DND-41 (cell line): ENCODE measurements at places on chromosomes 1 and 21.

DNA sequence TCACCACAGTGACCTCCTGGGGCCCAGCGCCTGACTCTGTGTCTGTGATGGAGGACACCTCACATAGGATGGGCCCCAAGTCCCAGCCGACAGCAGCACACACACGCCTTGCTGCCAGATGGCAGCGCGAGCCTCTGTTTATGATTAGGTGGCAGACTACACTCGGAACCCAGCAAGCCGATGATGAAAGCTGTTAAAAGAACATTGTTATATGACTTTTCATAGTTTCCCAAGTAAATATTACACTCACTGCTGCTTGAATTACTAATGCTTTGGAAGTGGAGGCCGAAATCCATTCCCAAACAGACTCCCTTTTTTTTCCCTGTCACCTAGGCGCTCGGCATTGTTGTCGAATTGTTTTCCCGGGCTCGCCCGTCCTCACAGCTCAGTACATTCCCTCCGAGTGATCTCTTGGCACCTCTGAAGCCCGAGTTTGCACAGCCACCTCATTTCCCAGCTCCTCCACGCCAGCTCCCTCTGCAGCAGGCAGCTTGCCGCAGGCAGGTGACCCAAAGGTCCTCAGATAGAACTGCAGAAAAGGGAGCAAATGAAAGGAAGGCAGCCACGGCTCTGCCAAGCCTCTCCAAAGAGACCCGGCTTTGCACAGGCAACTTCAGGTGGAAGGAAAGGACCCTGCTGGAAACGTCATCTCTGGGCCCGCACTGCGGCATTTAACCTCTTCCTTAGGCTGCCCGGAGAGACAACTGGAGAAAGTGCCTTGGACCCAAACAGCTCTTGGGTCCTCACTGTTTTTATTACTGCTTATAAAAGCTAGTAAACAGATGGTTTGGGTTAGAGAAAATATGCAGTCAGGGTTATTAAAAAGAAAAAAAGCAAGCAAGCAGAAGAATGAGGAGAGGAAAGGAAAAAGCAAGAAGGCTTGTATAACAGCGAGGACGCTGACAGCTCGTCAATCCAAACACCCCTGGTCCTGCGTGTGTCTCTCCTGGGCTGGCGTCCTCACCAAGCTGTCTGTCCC is 72.2 kb upstream of the SLC25A33 start:
- DNase-seq, result no peak

DNA sequence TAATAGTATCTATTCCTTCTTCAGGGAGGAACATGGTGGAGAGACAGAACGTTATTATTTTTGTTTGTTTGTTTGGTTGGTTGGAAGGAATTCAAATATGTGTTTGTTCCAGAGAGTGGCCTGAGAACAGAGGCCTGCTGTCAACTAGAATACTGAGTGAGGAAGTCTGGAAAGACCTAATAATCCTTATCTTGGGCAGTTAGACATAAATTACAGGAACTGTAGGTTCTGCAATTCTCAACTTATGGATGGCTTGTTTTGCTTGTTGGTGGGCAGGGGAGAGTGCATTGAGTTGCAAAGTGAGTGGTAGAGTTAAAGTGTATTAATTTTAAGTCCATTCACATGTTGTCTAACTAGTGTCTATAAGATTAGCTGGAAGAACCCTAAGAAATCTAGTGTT is 197.6 kb downstream of the BACH1 start:
- DNase-seq, result no peak

GRCh38 chr1:101122452-101123166 is 97.0 kb upstream of the DPH5 start:
- DNase-seq, result no peak

- no peak for DNase-seq
Measured at GRCh38 chr1:93989601-93990000, 80.4 kb upstream of the GCLM start.

DNA sequence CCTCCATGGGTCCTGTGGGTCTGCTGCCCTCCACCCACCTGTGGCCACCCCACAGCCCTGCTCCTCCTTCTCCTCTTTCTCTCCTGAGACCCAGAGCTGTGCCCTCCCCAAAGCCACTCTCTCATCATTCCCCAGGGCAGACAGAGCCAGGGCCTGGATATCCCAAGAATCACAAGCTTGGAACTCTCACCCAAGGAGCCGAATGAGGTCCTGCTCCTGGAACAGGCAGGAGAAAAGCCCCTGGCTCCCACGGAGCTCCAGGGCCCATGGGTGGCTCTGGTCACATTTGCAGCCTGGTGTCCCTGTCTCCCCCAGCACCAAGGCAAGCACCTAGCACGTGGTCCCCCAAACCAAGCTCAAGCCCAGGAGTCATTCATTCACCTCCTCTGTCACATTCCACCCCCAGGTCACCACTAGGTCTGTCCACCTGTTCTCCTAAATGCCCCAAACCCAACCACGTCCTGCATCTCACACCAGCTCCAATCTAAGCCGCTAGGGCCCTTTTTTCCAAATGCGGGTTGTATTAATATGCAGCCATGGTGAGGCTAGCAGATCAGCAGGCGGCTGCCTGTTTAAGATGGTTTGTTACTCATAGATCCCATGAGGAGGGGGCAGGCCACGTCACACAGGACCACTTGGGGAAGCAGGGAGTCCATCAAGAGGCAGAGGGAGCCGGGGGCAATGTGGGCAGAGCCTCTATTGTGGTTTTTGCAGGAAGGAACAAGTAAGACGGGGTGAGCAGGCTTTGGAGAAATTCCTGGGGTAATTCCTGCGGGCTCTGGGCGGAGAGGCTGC is 215.5 kb upstream of the VAMP3 start:
- no peak for DNase-seq

DNA sequence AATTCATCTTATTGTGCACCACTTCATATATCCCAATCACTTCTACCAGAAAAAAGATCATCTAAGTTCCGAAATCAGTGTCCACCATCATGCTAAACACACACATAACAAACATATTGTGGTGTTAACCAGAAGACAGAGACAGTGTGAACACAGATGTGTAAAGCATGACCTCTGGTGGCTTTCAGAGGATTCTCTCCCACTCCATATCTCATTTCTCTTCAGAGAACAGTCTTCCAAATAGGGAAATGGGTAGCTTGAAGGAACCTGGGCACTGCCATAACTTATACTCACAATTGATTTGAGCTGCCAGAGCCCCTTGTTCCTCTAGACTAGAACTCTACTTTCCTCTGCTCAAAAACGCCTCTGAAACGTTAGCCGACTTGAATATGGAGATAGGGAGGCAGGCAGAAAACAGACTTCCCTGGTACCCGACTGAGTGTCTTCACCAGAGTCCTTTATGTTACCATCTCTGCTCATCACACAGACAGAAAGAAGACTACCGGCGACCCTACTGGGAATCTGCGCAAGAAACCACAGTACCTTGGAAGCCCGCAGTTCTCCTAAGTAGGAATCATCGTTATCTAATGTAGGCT is 1.8 kb upstream of the ELAPOR1 start:
- DNase-seq, result no peak

- DNase-seq, result no peak
Measured at GRCh38 chr1:30955448-30956015, 47.0 kb upstream of the SDC3 start.

GRCh38 chr1:156675210-156676113 is 1.7 kb downstream of the NES start:
- no peak for DNase-seq

GRCh38 chr1:109891930-109892329 is 18.7 kb upstream of the CSF1 start:
- peak; percentile 69 for DNase-seq

DNA sequence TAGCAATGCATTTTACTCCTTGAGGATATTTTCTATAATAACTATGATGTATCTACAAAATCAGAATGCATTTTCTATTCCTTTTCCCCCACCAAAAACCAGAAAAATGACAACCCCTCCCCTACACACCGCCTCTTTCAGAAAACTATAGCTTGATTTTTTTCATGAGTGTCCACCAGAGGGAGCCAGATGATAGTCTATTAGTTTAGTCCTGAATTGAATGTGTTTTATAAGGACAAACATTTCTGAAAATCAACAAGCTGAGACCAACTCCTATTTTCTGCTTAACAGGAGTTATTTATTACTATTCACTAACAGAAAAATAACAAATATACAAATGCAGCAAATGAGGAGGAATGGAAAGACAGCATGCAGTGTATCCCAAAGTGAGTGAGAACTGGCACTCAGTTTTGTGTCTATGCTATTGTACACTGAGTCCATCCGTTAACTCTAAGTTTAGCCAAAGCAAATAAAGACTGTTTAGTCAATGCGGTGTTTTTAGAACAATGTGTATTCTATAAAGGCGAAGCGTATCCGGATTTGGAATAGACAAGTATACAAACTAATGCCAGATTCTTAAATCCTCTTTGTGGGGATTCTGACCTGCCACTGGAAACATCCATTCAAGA is 182.6 kb downstream of the VAV3 start:
- peak; percentile 45 for DNase-seq

DNA sequence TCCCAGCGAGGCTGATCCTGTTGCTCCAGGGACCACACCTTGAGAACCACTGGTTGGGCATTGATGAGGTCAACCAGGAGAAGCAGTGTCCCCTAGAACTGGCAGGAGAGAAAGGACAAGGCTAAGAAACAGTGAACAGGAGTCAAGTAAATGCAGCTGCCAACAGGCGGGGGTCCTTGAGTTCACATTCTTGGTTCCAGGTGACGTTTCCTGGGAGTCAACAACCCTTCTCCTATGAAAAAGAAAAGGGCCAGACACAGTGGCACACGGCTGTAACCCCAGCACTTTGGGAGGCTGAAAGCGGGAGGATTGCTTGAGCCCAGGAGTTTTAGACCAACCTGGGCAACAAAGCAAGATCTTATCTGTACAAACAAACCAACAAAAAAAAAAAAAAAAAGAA is 98.3 kb downstream of the KAZN start:
- DNase-seq, result no peak

DNA sequence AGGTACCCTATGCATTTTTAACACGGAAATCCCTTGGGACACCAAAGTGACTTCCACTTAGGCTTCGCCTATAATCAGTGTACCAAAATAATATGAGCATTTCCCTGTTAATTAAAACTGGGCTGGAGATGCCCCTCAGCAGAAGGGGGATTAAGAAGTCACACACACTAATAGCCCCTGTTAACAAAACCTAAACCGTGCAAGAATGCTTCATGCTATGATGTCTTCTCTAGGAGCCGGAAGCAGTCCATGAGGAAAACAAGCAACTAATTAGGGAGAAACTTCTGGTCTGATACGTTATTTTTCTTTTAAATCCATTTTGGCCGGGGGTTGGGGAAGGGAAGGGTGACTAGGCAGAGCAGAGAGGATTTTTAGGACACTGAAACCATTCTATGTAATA is 123.4 kb downstream of the ESRRG start:
- no peak for DNase-seq

- DNase-seq, result no peak
Measured at GRCh38 chr1:184298440-184299405, 88.1 kb upstream of the C1orf21 start.

DNA sequence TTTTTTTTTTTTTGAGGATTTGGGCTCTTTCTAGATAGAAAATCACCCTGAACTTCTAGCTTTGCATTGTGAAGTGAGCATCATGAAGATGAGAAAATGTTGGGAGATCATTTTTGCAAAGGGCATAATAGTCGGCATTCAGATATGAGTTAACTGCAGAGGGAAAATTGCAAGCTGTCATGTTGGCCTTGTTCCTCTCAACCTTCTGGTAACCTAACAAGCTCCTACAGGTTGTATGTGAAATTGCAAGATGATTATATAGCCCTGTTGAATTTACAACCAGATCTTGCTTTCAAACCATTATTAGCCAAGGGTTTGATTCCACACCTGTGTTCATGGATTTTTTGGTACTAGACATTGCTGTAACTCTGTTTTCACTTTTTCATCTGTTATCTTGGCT is 2.2 kb downstream of the ELOA start:
- DNase-seq, result no peak

DNA sequence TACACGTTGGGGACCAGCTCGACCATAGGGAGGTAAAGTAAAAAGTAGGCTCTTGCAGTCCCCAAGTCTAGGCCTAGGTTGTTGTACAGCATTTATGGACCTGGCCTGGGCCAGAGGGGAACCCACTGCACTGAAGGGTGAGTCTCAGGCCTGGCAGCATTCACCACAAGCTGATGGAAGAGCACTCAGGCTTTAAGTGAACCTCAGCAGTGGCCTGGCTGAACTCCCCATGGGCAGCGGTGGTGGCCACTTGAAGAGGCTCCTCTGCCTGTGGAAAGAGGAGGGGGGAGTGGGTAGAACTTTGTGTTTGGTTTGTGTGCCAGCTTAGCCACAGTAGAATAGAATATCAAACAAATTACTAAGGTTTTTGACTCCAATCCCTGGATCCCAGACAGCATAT is 176.2 kb upstream of the PRMT6 start:
- no peak for DNase-seq

DNA sequence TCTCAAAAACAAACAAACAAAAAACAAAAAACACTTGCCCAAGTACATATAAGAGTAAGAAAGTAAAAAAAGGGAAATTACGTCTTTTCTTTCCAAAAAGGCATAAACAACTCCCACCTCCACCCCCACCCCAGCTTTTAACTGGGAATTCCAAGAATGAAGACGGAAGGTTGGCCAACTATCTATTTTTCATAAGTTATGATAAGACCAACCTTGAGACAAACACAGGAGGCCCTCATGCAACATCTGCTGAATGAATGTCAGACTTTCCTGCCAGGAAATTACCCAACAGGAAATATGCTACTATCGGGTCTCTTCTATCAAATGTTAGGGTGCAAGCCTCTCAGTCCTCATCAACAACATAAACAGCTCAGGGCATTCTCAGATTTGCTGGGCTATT is 1.9 kb downstream of the BSDC1 start:
- DNase-seq, result no peak

- no peak for DNase-seq
Measured at GRCh38 chr1:93695411-93696005, 13.9 kb upstream of the BCAR3 start.
